GM23338 (cell line): ENCODE measurements at places on chromosomes 13 and 19. TPM values are rescaled to one million over a fixed set of nuclear protein-coding genes. Genes with fewer than 3 reads are reported as not detected.

DNA sequence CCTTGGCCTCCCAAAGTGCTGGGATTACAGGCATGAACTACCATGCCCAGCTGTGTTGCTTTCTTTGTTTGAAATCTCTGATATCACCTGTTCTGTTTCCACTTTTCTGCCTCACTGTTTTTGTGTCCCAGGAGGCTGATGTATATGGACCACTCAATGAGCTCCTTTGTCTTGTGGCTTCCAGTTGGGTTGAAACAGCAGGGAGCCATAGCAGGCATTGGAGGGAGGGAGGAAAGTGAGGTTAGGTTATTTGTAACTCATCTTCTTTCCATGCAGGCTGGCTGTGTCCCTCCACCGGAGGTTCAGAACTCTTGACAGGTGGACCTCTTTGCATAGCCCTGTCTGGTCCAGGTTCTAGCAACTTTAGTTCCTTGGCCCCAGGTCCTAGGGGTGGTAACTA is 6.1 kb upstream of the CYP4F22 start:
- DNase-seq: no peak

GRCh38 chr19:31092274-31092673 is 257.0 kb downstream of the TSHZ3 start:
- no peak for DNase-seq

GRCh38 chr19:46189971-46190888 is 39.3 kb upstream of the IGFL1 start:
- DNase-seq: no peak

GRCh38 chr19:58059003-58059670 is at the start of gene ZNF135:
TSS of gene ZNF135 (plus strand) at chr19:58059282. CDS start at chr19:58060003, 721 bp downstream.
- peak; percentile 94 for DNase-seq

Gene SYT5
- total RNA-seq: 0.54 and 2.1 TPM in 2 replicates

Gene CYP2B6
- 1.2 and 8.4 TPM in 2 replicates for total RNA-seq

- peak; percentile 72 for DNase-seq
Measured at GRCh38 chr19:51259348-51260245, 8.7 kb downstream of the SIGLECL1 start.

GRCh38 chr13:48828962-48829411 is 146.7 kb upstream of the FNDC3A start:
- peak; percentile 41 for DNase-seq

Gene ZNF530
- 8.4 and 11.2 TPM in 2 replicates for total RNA-seq

- DNase-seq: no peak
Measured at GRCh38 chr13:99909836-99910619, 61.5 kb downstream of the ZIC5 start.

DNA sequence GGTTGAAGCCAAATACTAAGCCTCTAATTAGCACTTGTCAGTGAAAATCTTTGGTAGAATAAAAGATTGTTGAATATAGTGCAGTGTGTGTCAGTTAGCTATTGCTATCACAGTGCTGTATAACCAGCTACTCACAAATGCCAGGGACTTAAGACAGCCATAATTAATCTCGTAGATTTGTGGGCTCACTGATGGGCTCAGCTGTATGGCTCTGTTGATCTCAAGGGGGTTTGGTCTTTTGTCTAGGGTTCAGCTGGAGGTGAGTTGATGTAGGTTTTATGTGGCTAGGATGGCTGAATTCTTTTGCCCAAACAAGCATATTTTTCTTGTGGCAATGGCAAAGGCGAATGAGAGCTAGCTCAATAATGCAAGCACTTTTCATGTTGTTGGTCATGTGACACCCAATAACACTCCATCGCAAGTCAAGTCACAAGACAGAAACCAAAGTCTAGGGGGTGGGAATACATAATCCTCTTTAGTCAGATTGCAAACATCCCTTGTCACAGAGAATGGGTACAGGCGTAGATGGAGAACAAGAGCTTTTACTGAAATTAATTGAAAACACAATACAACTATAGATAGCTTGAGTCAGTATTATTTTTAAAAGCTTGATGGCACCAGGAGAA is 121.7 kb upstream of the EDNRB start:
- DNase-seq: no peak

GRCh38 chr19:45772130-45772840 is 3.2 kb upstream of the SIX5 start:
- DNase-seq: no peak

- DNase-seq: no peak
Measured at GRCh38 chr13:70043685-70044084, 63.9 kb upstream of the ATXN8OS start.

Gene UCHL3
- 63.0 and 64.6 TPM in 2 replicates for total RNA-seq

Gene ARHGAP45
- 56.0 and 71.8 TPM in 2 replicates for total RNA-seq

GRCh38 chr13:41579881-41580280 is 122.5 kb downstream of the RGCC start:
- DNase-seq: no peak

Gene SIAH3
- 0.17 and 0.35 TPM in 2 replicates for total RNA-seq

GRCh38 chr19:46716672-46717033 is 261 bp downstream of the PRKD2 start:
- DNase-seq: peak; percentile 44

Gene WDR62
- total RNA-seq: 41.0 and 45.4 TPM in 2 replicates

GRCh38 chr19:40704491-40705361 is 12.0 kb downstream of the COQ8B start:
- no peak for DNase-seq

Gene KLK12
- total RNA-seq: not detected in 2 replicates
